ENCODE measurements at places on chromosomes 2 and 18.

DNA sequence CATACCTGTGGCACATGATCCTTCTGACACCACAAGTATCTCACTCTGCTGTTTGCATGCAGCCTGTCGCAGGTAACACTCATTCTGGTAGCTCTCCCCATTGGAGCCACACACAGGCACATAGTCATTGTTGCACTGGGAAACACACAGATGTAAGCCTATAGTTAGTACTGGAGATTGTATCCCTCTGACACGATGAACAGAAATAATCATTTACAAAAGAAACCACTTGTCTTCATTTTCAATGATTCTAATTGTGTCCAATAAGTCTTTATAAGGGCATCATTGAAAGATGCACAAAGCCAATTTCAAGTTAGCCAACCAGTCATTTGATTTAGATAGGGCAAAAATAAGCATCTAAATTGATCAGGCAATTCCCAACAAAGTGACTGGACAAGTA lies 10.4 kb downstream of the TMEFF2 start:
- no peak for DNase-seq

DNA sequence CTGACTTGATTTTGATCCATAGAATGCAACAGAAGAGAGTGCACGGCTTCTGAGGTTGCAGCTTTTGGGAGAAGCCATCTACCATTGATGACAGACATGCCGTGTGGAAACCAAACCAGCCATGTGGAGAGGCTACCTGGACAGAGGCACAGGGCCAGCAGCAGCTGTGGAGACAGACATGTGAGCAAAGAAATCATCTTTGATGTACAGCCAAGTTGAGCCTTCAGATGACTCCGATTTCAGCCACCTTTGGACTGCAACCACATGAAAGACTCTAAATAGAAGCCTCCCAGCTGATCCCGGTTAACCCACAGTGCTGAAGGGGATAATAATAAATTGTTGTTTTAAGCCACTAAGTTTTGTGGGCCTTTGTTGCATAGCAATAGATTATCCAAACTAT lies 54.2 kb downstream of the TSN start:
- DNase-seq: no peak

GRCh38 chr2:99458529-99458928 lies 31.3 kb downstream of the REV1 start:
- DNase-seq: no peak

DNA sequence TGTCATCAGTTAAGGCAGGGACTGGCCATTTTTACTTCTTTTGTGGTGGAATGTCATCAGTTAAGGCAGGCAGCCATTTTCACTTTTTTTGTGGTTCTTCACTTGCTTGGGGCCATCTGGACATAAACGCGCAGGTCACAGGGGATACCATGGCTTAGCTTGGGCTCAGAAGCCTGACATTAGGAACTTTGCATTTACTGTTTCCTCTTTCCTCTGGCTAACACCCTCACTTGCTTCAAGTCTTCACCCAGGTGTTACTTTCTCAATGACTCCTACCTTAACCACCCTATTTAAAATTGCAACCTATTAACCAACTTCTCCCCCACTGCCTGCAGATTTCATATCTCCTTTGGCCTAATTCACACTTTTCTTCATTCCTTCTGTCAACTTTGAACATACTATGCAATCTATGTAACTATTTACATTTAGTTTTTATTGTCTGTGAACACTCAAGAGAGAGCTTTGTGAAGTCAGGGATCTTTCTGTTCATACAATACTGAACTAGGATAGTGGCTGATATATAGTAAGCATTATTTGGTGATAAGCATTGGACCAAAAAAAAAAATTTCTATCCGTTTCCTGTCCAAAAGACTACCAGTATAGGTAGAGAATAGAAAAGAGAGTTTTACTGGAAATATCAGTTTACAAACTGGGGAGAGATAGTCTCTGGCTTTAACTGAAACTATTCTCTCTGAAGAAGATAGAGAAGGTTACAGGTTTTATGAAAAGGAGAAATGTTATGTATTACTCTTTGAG lies 600.1 kb upstream of the ZNF804A start:
- DNase-seq: no peak

DNA sequence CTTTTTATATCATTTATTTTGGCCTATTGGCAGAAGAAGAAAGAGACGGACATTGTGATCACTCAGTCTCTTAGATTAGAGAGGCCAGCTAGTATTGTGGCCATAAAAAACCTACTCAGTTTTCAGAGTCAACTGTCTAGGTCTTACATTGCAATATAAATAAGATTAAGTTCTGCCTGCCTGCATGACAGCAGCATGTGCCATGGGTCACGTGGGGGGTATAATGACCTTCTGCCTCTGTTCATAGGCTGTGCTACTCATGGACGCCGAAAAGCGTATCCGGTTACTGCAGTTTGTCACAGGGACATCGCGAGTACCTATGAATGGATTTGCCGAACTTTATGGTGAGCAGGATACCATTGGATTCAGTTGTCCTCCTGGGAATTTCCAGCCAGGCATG lies 238.5 kb downstream of the ALPK2 start:
- DNase-seq: no peak

DNA sequence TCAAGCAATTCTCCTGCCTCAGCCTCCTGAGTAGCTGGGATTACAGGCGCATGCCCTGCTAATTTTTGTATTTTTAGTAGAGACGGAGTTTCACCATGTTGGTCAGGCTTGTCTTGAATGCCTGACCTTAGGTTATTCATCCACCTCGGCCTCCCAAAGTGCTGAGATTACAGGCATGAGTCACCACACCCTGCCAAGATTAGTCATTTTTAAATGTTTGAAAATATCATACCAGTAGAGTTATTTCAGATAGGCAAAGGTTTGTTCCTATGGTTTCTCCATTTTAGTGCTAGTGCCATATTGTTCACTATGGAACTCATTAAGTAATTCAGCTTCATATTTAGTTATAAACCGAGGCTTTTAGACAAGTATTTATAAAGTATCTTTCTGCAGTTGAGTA lies 52.3 kb downstream of the HIBCH start:
- DNase-seq: peak; percentile 54

DNA sequence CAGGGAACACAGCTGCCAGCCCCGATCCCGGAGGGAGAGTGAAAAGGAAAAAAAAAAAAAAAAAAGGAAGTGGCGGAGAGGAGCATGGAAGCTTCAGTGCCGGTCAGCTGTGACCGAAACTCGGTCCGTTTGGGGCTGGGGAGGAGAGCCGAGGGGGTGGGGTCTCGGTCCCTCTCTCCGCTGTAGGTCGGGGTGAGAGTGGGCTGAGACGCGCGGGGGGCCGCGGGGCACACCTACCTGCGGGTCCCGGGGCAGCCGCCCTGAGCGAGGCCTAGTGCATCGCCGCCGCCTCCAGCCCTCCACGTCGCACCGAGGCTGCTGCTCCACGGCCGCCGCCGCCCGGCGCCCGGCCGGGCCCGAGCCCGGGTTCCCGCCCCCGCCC lies 536 bp downstream of the VPS54 start:
- peak; percentile 49 for DNase-seq

DNA sequence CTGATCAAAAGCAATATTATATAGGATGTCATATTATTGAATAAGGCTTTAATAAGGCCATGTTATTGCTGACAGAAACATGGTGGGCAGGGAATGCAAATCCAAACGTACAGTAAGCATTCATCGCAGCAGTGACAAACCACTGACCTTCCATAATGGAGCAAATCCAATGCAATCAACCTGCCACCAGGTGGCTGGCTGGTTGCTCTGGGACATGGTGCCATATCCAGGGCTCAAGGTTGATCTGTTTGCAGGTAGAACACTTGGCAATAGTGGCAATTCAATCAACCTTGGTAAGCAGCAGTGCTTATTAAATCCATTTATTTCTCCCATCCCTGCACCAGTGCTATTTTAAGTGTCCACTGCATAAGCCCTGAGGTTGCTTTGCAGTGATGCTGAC lies 75.4 kb downstream of the CERKL start:
- no peak for DNase-seq

DNA sequence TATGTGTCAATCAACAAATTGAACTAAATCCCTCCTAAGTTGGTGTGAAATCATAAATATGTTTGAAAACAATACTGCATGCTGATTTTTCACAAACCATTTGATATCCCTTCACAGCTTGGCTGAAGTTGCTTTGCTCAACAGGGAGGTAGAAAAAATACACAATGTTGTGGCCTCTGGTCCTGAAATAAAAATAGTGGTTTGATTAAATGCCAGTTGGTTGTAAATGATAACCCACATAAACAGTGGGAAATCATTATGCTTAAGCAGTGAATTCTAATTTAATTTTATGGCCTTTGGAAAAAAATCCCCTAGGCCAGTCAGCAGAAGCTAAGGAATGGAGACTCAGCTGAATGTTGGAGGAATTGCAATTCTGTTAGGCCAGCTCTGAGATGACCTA lies 359.4 kb upstream of the CWC22 start:
- no peak for DNase-seq

DNA sequence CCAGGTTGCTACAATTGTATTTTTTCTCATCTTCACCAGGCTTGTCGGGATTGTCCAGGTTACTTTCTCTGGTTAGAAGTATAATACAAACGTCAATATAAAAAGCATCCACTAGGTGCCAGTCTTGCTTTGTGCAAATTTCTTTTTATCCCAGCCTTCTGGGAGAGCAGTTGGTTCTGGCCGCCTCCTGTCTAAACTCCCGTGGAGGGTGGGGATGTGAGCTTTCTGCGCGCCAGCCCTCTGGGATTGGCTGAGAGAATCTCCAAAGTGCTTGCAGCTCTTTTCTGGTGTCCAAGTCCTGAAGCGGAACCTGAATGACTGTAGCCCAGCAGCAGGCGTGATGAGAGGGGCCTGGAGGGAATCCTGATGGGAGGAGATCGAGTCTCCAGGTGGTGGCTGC lies 22.4 kb upstream of the TOGARAM2 start:
- peak; percentile 73 for DNase-seq

GRCh38 chr2:64151476-64151875 lies 7.3 kb upstream of the PELI1 start:
- no peak for DNase-seq

DNA sequence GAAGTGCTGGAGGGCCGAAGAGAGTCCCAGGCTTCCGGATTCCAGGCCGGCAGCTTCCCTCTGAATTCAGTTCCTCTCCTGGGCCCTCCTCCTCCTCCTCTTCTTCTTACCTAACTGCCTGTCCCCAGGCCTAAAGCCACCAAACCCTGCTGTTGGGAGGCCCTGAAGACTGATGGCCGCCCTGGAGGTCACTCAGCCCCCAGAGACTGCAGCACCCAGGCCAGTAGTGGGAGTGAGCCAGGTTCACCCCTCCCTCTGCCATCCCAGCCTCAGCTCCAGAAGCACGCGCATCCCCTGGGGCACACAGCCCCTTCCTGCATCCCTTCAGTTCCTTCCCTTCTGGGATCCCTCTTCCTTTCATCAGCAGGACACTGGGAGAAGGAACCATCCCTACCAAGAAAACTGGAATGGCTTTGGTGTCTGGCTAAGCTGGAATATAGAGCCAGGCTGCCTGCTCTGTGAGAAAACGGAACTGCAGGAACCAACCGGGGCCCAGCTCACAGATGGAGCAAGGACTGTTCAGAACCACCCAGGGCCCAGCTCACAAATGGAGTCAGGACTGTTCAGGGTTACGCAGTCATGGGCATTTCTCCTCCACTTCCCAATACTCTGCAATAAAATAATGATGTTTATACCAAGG lies 127.4 kb downstream of the NDUFA10 start:
- no peak for DNase-seq

DNA sequence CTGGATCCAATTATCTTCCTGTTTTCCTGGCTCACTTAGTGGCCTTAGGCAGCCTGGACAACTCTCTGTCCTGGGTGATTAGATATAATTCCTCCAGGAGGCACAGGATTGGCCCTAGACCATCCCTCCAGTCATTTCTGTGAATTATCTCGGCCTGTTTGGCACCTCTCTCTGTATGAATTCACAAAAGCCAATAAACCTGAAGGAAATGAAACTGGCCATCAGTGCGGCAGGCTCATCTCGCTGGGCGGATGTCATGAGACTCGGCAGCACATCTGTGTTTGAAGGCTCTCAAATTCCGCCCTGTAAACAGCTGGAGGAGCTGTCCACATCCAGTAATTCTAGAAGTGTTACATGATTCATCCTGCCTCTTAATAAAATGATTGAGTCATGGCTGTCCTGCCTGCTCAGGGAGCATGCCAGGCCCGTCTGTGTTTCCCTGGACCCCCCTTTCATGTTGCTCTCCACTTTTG lies 38.6 kb downstream of the ACOXL start:
- DNase-seq: peak; percentile 37

DNA sequence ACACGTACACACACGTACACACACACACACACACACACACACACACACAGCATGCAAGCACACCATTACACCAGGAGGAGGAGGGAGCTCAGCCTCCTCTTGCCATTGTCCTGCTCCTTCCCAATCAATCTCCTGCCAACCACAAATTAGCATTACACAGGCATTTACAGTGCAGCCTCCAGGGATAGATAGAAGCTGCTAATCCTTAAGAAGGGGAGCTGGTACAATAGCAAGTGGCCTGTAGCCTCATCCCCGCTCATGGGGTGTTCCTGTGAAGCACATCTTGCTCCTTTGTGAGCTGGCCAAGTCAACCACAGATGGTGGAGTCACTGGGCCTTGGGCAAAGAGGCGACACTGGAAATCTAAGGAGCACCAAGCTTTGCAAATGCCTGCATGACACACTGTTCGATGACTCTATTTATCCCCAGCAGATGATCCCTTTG lies 110.3 kb upstream of the PKDCC start:
- peak; percentile 69 for DNase-seq

DNA sequence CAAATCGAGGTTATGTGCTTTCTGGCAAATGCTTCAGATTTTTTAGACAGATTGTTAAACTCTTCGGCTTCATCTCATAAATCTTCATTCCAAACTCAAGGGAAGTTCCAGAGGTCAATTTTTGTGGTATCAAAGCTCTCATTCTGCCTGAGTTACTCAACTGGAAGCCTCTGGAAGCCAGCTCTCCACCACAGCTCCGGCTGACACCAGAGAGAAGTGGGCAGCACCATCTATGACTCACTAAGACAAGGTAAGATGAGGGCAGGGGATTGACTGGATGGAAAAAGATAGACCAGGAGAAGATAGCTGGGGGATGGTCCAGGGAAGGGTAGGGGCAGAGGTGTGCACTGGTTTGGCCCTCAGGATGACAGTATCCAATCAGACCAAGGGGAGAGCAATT lies 137.3 kb upstream of the HNRNPA3 start:
- peak; percentile 48 for DNase-seq

- DNase-seq: no peak
These were observed 160.1 kb downstream of the HAUS1 start for GRCh38 chr18:46264255-46264654.

GRCh38 chr2:10863837-10864236 lies 47.9 kb upstream of the KCNF1 start:
- DNase-seq: no peak

- DNase-seq: no peak
These were observed 113.1 kb downstream of the SMAD7 start for GRCh38 chr18:48837676-48838075.

Measured in fibroblast of skin of right quadriceps (primary cell).